Muscle of leg (tissue), 16 donors: ENCODE measurements at places on chromosomes 6 and 20. TPM values are rescaled to one million over a fixed set of nuclear protein-coding genes. Genes with fewer than 3 reads are reported as not detected.

DNA sequence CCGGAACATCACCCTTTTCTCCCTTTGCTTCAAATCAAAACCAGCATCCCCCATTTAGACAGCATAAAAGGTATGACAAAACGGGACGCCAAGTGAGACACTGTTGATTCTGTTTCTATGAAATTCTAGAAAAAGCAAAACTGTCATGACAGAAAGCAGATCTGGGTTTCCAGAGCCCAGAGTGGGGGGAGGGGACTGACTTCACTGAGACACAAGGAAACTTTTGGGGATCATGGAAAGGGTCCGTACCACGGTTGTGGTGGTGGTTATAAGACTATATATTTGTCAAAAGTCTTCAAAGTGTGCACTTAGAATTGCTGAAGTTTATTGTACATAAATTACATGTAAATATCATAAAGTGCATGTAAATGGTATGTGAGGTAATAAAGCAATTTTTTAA, 82.6 kb downstream of the SLC22A3 start:
- H3K4me3 ChIP-seq: no peak overlapping the region
- H3K27me3 ChIP-seq: no peaks in the 10 kb centered on the region
- H3K27ac ChIP-seq: peak overlapping the region; percentile 69

DNA sequence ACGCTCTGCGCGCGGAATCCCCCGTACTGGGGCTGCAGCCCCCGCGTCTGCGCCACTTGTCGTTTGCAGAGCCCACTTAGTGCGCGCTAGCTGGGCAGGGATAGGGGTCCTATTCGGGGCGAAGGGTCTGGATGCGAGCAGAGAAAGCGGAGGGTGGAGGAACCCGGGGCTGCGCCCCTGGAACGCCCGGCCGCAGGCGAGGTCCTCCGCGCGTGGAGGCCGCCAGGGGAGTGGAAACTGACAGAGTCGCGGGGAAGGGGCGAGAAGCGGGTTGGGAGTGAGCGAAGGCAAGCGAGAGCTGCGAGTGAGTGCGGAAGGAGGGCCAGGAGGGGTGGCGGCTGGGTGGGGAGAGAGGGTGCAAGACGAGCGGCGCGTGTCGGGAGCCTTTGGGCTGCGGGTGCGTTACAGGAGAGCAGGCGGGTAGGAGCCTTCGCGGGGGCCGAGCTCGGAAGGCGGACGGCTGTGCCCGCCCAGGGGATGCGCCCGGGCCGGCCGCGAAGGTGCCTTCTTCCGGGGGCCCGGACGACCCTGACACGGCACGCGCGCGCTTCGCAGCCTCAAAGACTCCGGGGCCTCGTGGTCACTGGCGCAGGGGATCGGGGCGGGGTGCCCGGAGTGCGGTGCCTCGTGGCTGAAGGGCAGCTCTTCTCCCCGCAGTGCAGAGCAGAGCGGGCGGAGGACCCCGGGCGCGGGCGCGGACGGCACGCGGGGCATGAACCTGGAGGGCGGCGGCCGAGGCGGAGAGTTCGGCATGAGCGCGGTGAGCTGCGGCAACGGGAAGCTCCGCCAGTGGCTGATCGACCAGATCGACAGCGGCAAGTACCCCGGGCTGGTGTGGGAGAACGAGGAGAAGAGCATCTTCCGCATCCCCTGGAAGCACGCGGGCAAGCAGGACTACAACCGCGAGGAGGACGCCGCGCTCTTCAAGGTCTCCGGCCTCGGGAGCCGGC, 1.2 kb downstream of the IRF4 start:
- DNase-seq: no peak
- peak overlapping the region; percentile 33 for H3K4me3 ChIP-seq
- H3K27ac ChIP-seq: no peak overlapping the region
- H3K36me3 ChIP-seq: no peaks in the 10 kb centered on the region
- peaks cover 26% of the 10 kb centered on the region for H3K4me1 ChIP-seq

GPR6 gene
- not detected for total RNA-seq

DNA sequence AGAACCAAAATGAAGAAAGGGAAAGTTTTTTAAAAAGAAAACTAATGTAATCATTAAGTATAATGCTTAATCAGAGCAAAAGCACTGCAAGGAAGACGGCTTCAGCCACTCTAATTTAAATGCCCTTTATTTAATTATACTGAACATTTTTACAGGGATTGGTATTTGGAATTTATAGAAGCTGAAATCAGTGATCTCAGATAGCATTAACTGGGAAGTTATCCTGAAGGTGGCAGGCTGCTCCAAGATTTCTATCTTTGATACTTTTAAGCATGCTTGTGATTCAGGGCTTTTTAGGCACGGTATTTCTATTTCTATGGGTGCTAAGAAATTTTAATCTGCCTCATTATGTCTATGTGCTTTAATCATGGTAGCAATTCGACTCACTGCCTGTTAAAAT, 1.3 kb upstream of the NDUFAF4 start:
- peaks cover 6% of the 10 kb centered on the region for H3K36me3 ChIP-seq
- H3K4me3 ChIP-seq: no peak overlapping the region
- DNase-seq: peak; percentile 66
- no peaks in the 10 kb centered on the region for H3K27me3 ChIP-seq

GRCh38 chr6:87279196-87279595, 43.2 kb upstream of the SMIM8 start:
- DNase-seq: no peak
- H3K4me1 ChIP-seq: no peaks in the 10 kb centered on the region
- no peak overlapping the region for H3K27ac ChIP-seq
- H3K27me3 ChIP-seq: no peaks in the 10 kb centered on the region

DNA sequence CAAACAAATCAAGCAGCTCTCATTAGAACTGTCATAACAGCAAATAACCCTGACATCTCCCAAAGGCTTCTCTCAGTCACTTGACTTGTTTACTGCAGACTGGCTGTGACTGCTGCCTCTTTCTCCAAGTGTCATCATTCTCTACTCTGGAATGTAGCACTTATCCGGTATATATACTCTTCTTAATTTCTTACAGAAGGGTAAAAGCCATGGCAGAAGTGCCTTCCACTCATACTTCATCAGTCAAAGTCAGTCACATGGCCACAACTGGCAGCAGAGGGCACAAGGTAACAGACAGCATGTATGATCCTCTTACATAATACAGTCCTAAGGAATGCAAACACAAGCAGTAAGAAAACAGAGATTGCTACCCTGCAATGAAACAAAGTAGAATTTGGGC, 9.3 kb downstream of the NAPB start:
- DNase-seq: no peak
- no peak overlapping the region for H3K4me3 ChIP-seq
- no peak overlapping the region for H3K27ac ChIP-seq

HUS1B gene
- total RNA-seq: 0.18 TPM

RAET1L gene
- not detected for total RNA-seq

GRCh38 chr6:8335381-8335780, 100.0 kb downstream of the SLC35B3 start:
- H3K27me3 ChIP-seq: no peaks in the 10 kb centered on the region
- H3K4me3 ChIP-seq: no peak overlapping the region
- no peaks in the 10 kb centered on the region for H3K4me1 ChIP-seq
- H3K36me3 ChIP-seq: no peaks in the 10 kb centered on the region

GRCh38 chr6:56659721-56660380, 17.2 kb upstream of the DST start:
- no peak overlapping the region for H3K4me3 ChIP-seq
- no peak for DNase-seq
- no peaks in the 10 kb centered on the region for H3K4me1 ChIP-seq
- no peaks in the 10 kb centered on the region for H3K27me3 ChIP-seq

- peak within 1 kb of the TSS; percentile 93 for H3K27ac ChIP-seq
- DNase-seq: peak; percentile 88
- H3K4me1 ChIP-seq: peaks cover 23% of the 10 kb centered on the region
- H3K36me3 ChIP-seq: peaks cover 57% of the 10 kb centered on the region
- H3K27me3 ChIP-seq: no peaks in the 10 kb centered on the region
Measured at GRCh38 chr6:44257025-44257752, at the start of gene SLC35B2. SLC35B2 (minus strand) TSS chr6:44257528; CDS start chr6:44257410, 118 bp downstream.

FILIP1 gene
- 48.9 TPM for total RNA-seq

TUBB1 gene
- total RNA-seq: 0.35 TPM

SLPI gene
- total RNA-seq: 0.13 TPM

GRCh38 chr6:144715344-144715743, 430.2 kb downstream of the UTRN start:
- H3K4me1 ChIP-seq: no peaks in the 10 kb centered on the region
- H3K27ac ChIP-seq: no peak overlapping the region
- H3K36me3 ChIP-seq: peaks cover 8% of the 10 kb centered on the region
- no peak for DNase-seq
- H3K27me3 ChIP-seq: no peaks in the 10 kb centered on the region

GRCh38 chr6:33990061-33990541, 155.8 kb downstream of the GRM4 start:
- no peak overlapping the region for H3K27ac ChIP-seq
- no peaks in the 10 kb centered on the region for H3K36me3 ChIP-seq
- peaks cover 10% of the 10 kb centered on the region for H3K27me3 ChIP-seq
- peak; percentile 35 for DNase-seq
- no peak overlapping the region for H3K4me3 ChIP-seq

DNA sequence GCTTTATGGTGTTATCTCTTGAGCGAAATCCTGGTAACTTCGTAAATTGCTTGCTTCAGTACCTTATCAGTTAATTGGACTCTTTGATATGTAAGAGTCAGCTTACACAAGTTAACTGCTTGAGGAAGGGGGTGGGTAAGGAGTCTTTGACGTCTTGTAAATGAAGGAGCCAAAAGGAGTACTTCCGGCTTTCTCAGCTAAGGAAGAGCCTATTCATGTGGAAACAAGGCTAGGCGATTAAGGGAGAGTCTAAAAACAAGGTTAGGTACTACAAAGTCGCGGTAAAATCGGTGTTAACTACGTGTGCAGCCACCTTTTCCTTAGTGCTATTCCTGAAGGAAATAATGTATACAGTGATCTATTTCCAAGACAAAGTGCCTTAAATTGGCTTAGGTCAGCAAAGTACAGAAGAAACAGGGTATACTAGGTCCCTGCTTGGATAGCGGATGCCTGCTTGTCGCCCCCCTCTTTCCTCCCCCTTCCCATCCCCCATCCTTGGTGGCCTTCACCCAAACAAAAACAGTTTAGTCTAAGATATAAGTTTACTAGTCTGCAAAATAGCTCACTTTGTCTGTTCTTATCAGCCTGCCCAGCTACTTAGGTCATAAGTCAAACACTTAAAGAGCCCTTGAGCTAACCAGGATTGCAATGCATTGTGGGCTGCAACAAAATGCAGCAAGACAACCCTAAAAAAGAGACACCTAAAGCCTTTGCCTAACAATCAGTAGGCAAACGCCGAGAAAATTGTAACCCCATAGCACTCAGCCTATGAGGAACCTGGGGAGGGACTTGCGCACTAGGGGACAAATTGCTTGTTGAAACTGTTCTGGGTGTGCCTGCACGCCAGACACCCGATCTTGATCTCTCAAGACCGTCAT, 147.3 kb downstream of the TRIM27 start:
- H3K4me3 ChIP-seq: no peak overlapping the region
- no peak for DNase-seq
- no peaks in the 10 kb centered on the region for H3K36me3 ChIP-seq
- no peak overlapping the region for H3K27ac ChIP-seq

GRCh38 chr6:71602385-71603007, 283.9 kb upstream of the RIMS1 start:
- H3K4me1 ChIP-seq: no peaks in the 10 kb centered on the region
- no peaks in the 10 kb centered on the region for H3K36me3 ChIP-seq
- H3K27ac ChIP-seq: no peak overlapping the region

DNA sequence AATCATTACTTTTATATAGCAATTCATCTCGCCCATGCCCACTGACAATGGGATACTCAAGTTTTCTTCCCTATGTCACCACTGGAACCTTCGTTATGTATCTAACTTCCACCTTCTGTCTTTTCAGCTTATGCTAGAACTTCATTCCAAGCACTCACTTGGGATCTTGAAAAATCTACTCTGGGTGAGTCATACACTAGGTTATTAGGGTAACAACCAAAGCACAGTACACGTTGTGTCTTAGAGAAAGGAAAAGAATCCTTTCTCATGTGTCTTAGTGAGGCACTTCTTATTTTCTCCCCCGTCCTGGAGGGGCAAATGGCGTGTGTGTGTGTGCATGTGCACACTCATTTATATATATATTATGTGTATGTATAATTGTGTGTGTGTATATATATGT, 18.3 kb upstream of the FAM162B start:
- DNase-seq: no peak
- H3K4me1 ChIP-seq: no peaks in the 10 kb centered on the region
- H3K27me3 ChIP-seq: no peaks in the 10 kb centered on the region
- no peak overlapping the region for H3K27ac ChIP-seq
- H3K36me3 ChIP-seq: no peaks in the 10 kb centered on the region
- H3K4me3 ChIP-seq: no peak overlapping the region

GRCh38 chr6:32890831-32891230, 36.8 kb downstream of the PSMB9 start:
- no peak overlapping the region for H3K27ac ChIP-seq
- H3K27me3 ChIP-seq: peaks cover 4% of the 10 kb centered on the region
- H3K4me3 ChIP-seq: no peak overlapping the region
- DNase-seq: no peak
- H3K36me3 ChIP-seq: no peaks in the 10 kb centered on the region

DNA sequence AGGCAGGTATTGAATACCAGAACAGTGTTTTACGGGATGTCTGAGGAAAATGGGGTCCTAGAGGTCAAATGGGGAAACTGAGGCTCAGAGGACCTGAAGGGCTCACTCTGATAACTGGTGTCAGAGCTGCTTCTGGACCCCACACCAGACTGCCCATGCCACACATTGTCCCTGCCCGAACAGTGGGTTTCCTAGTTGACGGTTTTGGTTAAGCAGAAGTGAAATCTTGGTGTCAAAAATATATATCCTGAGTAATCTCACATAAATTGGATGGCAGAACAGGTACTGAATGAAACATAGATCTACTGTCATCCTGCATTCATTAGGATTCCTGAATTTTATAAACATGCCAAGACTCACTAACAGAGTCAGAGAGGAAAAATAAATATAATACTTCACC, 16.3 kb downstream of the NOX3 start:
- no peaks in the 10 kb centered on the region for H3K36me3 ChIP-seq
- no peak overlapping the region for H3K27ac ChIP-seq
- DNase-seq: no peak
- H3K4me1 ChIP-seq: no peaks in the 10 kb centered on the region

- H3K36me3 ChIP-seq: no peaks in the 10 kb centered on the region
- DNase-seq: no peak
- no peaks in the 10 kb centered on the region for H3K4me1 ChIP-seq
- no peak overlapping the region for H3K4me3 ChIP-seq
- no peaks in the 10 kb centered on the region for H3K27me3 ChIP-seq
Measured at GRCh38 chr6:69887714-69888345, 21.5 kb downstream of the COL19A1 start.
